ENCODE measurements at places on chromosomes 5 and 9.

GRCh38 chr5:65271906-65272305 is 209.8 kb downstream of the ADAMTS6 start:
- DNase-seq = no peak

- no peak for DNase-seq
Observed at GRCh38 chr5:135993335-135993879, 35.4 kb upstream of the TGFBI start.

- no peak for DNase-seq
Observed at GRCh38 chr5:123545506-123545905, 33.5 kb downstream of the CSNK1G3 start.

- DNase-seq = no peak
Observed at GRCh38 chr5:150411245-150411979, 1.3 kb downstream of the CD74 start.

GRCh38 chr9:117747386-117747970 is 43.3 kb downstream of the TLR4 start:
- no peak for DNase-seq

DNA sequence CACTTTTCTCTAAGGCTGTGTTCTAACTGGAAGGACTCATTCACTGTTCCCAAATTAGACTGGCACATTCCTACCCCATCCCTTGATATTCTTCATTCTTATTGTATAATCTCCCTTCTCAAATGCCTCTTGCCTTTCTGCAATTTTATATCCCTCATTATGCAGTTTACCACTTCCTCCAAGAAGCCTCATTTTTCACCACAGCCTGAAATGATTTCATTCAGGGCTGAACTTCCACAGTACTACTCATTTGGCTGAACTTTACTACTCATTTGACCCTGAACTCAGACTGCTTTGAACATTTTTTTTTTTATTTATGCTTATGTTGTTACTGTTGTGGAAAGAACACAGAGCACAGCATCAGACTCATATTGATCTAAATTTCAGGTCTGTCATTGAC is 32.7 kb downstream of the GRIA1 start:
- DNase-seq = no peak

- DNase-seq = no peak
Observed at GRCh38 chr5:157362982-157363381, 97.0 kb upstream of the NIPAL4 start.

GRCh38 chr5:142013734-142014521 is 1.1 kb upstream of the GNPDA1 start:
- no peak for DNase-seq

DNA sequence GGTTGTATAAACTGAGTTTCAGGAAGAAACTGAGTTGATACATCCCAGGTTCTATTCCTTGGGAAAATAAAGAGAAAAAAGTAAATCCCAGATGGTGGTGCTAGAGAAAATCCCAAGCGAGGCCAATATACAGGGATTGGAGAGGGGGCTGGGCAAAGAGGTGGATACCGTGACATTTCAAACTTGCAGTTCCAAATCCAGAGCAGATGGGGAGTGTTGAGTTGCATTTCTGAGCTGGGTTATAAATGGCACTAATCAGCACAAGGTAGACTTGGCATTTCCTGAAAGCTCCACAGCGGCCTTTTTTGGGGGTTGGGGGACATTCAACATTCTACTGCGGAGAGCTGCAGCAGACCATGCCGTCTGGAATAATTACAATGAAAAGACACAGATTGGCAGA is 224.4 kb downstream of the NXNL2 start:
- no peak for DNase-seq

DNA sequence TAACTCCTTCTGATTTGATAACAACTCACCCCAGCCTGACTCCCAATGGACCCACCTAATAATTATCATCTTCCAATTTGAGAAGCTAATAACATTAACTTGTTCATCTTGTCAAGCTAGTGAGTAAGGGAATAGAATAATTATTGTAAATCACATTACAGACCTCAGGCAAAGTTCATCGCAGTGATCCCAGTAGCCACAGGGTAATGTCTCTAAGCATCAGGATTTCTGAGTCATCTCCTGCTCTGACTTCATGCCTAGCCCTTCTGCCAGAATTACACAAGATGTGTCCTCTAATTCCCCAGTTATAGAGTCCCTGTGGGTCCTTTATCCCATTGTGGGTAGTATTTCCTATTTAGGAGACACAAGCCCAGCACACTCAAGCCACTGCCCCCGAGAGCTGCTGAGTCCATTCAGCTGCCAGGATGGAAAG is 365.7 kb downstream of the DEPDC1B start:
- no peak for DNase-seq

- DNase-seq = no peak
Observed at GRCh38 chr9:135671591-135672041, 8.5 kb downstream of the LCN9 start.

GRCh38 chr9:114621975-114622609 is 11.0 kb downstream of the TMEM268 start:
- no peak for DNase-seq

DNA sequence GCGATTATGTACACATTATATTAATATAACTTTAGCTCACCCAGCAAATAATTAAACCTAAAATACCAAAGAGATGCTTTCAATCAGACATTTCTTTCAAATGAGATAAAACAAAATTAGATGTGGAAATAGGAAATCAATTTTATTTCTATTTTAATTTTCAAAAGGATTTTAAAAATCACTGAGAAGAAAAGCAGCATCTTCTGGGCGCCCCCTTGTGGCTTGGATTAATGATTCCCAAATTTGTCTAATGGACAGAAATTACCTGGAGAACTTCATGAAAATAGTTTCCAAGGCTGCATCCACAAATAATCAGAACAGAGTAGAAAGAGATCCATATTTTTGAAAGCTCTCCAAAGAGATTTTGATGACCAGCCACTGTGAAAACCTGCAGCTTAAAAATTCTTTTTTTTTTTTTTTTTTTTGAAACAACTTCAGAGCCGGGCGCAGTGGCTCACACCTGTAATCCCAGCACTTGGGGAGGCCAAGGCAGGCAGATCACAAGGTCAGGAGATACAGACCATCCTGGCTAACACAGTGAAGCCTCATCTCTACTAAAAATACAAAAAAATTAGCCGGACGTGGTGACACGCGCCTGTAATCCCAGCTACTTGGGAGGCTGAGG is 50.9 kb upstream of the CEMIP2 start:
- DNase-seq = no peak

GRCh38 chr9:134325096-134325812 is 1.0 kb upstream of the RXRA start:
- no peak for DNase-seq

DNA sequence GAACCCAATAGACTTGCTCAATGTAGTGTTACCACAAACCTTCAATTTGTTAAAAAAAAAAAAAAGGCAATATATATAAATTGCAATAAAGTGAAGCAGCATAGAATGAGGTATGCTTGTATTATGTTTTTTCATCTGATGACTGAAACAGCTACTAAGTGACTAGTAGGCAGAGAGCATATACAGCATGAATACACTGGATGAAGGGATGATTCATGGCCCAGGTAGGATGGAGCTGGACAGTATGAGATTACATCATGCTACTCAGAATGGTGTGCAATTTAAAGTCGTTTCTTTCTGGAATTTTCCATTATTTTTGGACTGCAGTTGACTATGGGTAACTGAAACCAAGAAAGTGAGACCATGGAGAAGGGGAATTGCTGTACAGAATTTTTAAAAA is 161.2 kb downstream of the GNA14 start:
- no peak for DNase-seq

GRCh38 chr9:117549444-117549843 is 134.6 kb upstream of the ASTN2 start:
- no peak for DNase-seq

DNA sequence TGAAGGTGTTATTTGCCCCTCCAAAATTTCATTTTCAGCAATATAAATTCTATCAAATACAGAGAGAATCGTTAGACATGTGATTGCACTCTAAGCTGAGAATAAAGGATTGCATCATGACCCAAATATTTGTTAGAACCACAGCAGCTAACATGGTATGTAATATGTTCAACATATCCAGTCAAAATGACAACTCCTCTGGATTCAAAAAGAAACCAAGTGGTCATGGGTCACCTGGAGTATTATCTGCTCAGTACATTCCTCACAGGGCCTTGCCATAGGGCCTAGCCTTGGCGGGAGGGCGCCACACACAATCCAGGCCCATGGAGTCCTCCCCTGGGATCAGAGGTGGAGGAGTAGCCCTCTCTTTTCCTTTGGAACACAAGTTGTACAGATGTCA is 179.2 kb downstream of the HSD17B3 start:
- DNase-seq = no peak

DNA sequence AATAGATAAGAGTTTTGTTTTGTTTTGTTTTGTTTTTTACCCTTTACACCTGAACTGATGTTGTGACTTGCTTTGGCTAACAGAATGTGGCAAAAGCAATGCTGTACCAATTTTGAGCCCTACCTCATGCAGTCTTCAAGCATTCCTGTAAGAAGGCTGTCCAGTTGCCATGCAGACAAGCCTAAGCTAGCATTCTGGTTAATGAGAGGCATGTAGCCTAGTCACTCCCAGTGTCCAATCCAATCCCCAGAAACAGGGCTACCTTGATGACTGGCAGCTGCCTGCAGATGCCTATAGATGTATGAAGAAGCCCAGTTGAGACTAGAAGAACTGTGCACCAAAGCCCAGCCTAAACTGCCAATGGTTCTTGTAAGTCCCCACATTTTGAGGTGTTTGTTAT is 9.4 kb upstream of the EFNA5 start:
- DNase-seq = no peak

- DNase-seq = peak; percentile 83
Observed at GRCh38 chr9:14909961-14910805, at the start of gene FREM1. FREM1 (minus strand) TSS chr9:14910428; CDS start chr9:14868977, 41,451 bp downstream.

- no peak for DNase-seq
Observed at GRCh38 chr5:62719061-62719720, 140.6 kb downstream of the LRRC70 start.

DNA sequence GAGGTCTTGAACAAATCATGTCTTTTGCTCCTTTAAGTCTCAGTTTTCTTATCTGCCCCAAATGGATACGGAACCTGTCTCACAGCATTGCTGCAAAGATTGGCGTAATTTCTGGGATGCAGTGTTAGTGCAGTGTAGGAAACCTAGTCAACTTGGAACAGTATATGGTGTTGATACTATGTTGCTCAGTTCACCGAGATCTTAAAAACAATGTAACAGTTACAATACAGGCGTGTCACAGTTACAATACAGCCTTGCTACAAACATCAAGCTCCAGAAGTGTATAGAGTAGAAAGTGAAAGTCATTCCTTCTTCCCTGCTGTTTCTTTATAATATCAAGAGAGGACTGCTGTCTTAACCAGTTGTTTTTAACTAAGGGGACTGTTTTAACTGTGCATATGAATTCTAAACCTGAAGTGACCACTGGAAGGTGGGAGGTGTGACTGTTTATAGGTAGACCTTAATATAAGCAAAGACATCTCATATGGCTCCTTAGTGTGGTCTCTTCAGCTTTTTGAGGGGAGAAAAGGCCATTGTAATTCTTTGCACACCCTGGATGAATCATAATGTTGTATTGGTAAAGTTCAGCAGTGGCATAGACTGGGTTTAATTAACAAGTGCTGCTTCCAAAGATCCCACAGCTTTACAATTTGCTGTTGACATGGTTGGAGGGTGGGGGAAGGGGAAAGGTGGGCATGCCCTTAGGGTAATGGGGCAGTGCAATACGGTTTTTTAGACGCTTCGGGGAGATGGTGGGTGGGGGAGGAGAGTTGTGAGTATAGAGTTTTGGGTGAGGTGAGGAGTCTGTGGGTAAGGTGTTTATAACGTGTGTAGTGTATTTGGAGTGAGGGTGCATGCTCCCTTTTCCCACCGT is 12.9 kb downstream of the PRRC2B start:
- no peak for DNase-seq

- DNase-seq = no peak
Observed at GRCh38 chr9:93599571-93600403, 23.4 kb downstream of the PHF2 start.

DNA sequence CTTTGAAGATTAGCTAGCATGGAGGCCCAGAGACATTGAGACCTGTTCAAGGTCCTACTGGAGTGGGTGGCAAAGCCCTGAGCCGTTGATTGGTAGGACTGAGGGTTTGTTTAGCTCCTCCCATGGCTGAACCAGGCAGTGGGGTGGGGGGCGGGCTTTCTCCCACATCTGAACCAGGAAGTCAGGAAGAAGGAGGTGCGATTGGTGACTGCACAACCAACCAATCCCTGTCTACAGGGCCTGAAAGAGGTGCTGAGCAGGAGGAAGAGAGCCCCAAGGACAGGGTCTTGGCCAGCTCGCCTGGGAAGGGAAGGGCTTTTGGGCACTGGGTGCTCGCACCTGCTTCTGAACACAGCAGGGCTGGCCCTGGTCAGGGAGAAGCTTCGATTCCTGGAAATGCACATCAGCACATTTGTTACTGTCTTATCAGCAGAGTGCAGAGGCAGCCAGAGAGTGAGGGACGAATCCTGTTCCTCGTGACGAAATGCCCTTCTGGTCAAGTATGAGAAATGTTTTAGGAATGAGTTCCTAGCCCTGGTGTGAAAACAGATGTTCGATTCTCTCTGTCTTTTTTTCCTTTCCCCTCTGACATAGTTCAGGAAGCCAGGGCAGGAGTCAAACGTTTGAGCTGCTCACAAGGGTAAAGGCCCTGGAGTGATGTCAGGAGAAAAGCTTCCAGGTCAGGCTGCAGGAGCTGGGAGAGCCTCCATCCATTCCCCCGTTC is 294.8 kb upstream of the KLF4 start:
- DNase-seq = no peak

- no peak for DNase-seq
Observed at GRCh38 chr5:181173027-181173419, 25.6 kb downstream of the OR2V2 start.

- no peak for DNase-seq
Observed at GRCh38 chr5:17978954-17979353, 344.7 kb downstream of the TAF11L14 start.

GRCh38 chr5:40071870-40072269 is 607.8 kb upstream of the PTGER4 start:
- DNase-seq = no peak

DNA sequence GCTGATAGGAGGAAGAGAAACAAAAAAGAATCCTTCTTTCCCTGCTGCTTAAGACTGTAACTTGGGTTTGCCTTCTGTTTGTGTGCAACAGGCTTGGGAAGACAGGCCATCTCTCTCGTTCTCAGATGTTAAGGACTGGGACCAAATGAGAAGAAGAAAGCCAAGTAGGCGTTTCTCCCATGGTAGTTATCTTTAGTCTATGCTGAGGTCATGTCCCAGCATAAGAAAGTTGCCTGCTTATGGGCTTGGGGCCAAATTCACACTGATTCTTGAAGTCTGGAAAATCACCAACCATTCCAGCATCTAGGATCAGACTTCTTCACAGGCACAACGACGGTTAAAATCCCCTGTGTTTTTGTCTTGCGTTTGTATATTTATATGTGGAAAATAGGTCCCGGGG is 44.2 kb upstream of the PALM2AKAP2 start:
- no peak for DNase-seq

GRCh38 chr9:88766778-88767503 is 224.3 kb upstream of the S1PR3 start:
- DNase-seq = no peak

- DNase-seq = no peak
Observed at GRCh38 chr5:59609501-59610265, 283.8 kb downstream of the PDE4D start.

- DNase-seq = no peak
Observed at GRCh38 chr5:139462586-139463276, at the start of gene ECSCR. ECSCR (minus strand) TSS chr5:139462743; CDS start chr5:139462670, 73 bp downstream.

All from dorsolateral prefrontal cortex (tissue), 122 donors.